ENCODE measurements at places on chromosomes 7 and 10. TPM values are rescaled to one million over a fixed set of nuclear protein-coding genes. Genes with fewer than 3 reads are reported as not detected.

TNKS2 gene
- 15.6 TPM for total RNA-seq

ZPBP gene
- total RNA-seq: not detected

WDR37 gene
- total RNA-seq: 8.4 TPM

IKZF1 gene
- total RNA-seq: not detected

IQUB gene
- total RNA-seq: 0.11 TPM

PLAU gene
- total RNA-seq: 121 TPM

LAMB1 gene
- total RNA-seq: 108 TPM

EPC1 gene
- 19.0 TPM for total RNA-seq

MLXIPL gene
- total RNA-seq: 1.4 TPM

BAIAP2L1 gene
- total RNA-seq: 45.8 TPM

EGFR gene
- 120 TPM for total RNA-seq

BHLHA15 gene
- total RNA-seq: 0.71 TPM

CHN2 gene
- 0.35 TPM for total RNA-seq

C10orf62 gene
- not detected for total RNA-seq

LIPJ gene
- total RNA-seq: not detected

MSMB gene
- total RNA-seq: not detected

FLNC gene
- 5.7 TPM for total RNA-seq

TAS2R3 gene
- not detected for total RNA-seq

HDAC9 gene
- 0.25 TPM for total RNA-seq

AKR1D1 gene
- total RNA-seq: not detected

NUDCD3 gene
- 59.0 TPM for total RNA-seq

PIP gene
- 0.36 TPM for total RNA-seq

ZNF680 gene
- 2.2 TPM for total RNA-seq

VPS26A gene
- total RNA-seq: 53.9 TPM

HYAL4 gene
- total RNA-seq: not detected

OR2A1 gene
- total RNA-seq: not detected

IDI2 gene
- not detected for total RNA-seq

OR2A5 gene
- not detected for total RNA-seq

GSTO2 gene
- total RNA-seq: 1.3 TPM

HGF gene
- not detected for total RNA-seq

GATA3 gene
- total RNA-seq: 6.4 TPM

PRKG1 gene
- not detected for total RNA-seq
